Right atrium auricular region (tissue), 2 donors: ENCODE measurements at places on chromosomes 1 and 21. TPM values are rescaled to one million over a fixed set of nuclear protein-coding genes. Genes with fewer than 3 reads are reported as not detected.

The SYT11 gene
- 15.5 TPM for total RNA-seq

The NTMT2 gene
- not detected for total RNA-seq

The PALMD gene
- total RNA-seq: 55.0 TPM

The SPRR2G gene
- total RNA-seq: not detected

The NTNG1 gene
- total RNA-seq: 2.6 TPM

DNA sequence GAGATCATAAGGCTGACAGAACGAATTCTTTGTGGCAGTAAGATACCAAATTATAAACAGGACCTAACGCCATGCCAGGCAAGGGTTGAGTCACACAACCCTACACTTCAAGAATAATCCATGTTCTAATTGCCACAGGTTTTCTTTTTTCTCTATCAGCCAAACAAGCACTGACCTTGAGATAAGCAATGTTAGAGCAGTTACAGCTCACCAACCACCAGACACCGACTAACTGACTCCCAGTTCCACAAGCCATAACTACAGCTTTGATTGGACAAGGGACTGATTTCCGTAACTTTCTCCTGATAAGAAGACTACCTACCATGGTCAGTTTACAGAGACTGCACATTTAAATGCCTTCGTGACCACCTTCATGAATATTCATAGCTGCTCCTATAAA lies 149.6 kb downstream of the PTPRU start:
- no peak for DNase-seq

DNA sequence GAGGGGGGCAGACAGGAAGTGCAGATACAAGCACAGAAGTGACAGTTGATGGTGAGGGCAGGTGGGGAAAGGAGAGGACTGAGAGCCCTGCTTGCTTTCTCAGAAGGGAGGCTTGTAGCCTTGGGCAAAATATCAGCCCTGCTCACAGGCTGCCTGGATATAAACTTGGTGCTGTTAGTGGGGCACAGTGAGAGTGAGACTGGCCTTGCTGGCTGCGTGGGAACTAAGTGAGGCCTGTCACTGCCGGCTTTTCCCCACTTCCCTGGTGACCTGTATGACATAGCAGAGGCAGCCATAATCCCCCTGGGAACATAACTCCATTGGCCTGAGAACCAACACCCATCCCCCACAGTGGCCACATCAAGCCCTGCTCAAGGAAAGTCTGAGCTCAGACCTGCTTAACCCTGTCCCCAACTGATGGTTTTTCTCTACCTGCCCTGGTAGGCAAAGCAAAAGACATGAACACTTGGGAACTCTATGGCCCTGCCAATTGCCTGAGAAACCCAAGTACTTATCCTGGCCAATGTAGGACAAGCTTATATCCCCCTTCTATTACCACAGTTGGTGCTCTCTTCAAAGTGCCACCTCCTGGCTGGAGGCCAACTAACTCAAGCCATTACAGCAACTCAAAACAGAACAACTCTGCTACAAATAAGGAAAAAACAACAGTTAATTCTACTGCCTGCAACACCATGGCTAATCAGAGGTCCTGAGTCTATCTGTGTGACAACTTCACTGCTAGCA lies 472.7 kb downstream of the PLPP3 start:
- DNase-seq: no peak

GRCh38 chr1:202184750-202185460 lies 8.7 kb upstream of the LGR6 start:
- peak; percentile 73 for DNase-seq

DNA sequence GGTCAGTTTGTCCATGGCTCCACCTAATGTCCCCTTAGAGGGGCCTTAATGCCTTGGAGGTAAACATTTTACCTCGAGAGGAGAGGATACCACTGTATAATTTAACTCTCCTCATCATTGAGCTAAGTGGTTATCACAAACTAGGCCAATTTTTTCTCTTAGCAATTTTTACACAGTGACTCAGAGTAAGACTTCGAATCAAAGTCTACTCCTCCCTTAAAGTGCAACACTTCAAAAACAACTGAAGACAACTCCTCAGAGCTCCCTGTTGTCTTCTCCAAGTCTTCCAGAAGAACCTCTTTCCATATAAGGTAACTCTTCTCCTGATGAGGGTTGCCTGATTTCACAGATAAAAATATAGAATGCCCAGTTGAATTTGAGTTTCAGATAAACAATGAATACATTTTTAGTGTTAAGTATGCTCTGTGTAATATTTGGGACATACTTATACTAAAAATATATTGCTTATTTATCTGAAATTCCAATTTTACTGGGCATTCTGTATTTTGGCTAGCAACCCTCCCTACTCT lies 4.9 kb upstream of the PTGFRN start:
- no peak for DNase-seq

DNA sequence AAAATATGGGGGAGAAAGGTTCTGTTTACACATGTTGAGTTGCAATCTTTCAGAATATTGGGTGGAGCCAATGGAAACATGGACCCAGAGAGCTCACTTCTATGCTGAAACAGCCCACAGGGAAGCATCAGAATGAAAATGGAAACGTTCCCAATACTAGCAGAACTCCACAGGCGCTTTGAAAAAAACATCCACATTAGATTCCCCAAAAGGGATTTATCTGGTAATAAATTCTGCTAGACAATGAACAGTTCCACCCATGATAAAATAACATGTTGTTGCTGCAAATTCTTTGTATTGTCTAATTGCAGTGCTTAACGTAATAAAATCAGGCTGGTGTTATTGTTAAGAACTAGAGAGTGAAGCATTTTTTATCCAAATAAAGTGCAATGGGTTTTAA lies 197.0 kb downstream of the GABPA start:
- DNase-seq: no peak

GRCh38 chr21:45043541-45044020 lies 30.8 kb upstream of the ADARB1 start:
- DNase-seq: no peak

DNA sequence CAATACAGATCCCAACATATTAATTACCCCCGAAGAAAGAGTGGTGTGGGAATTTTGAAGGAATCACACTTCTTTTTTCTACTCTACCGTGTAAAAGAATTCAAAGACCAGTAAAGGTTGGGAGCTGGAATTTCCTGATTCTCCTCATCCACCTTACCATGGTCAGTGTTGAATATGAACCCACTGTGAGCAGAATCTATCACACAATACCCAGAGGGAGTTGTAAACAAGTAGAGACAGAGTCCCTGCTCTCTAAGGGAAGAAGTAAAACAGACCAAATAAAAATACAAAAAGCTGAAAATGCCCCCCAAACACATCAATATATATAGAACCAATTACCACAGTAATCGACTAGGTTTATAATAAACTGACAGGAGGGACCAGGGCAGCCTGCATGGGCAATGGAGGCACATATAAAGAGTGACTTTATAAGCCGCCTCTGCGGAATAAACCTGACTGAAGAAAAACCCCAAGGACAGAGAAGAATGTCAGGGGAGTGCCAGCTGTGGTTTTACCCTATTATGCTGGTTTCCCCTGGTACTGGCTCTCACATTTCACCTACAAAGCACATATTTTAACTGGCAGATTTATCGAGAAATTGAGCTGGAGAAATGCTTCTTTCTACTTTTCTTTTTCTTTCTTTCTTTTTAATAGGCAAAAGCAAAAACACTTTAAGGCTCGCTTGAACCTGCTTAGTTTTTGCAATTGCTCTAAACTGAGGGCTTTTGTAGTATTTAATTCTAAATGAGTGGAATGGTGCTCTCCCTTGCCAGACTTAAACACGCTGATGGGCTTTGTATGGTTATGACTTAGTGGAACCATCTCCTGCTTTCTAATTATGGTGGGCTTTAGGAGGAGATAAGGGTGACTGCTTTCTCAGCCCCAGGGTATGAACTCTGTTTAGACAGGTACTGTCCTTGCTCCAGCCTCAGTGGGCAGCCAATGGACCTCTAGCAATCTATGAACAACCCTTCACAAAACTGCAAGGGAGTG lies 244.8 kb downstream of the ASTN1 start:
- no peak for DNase-seq

DNA sequence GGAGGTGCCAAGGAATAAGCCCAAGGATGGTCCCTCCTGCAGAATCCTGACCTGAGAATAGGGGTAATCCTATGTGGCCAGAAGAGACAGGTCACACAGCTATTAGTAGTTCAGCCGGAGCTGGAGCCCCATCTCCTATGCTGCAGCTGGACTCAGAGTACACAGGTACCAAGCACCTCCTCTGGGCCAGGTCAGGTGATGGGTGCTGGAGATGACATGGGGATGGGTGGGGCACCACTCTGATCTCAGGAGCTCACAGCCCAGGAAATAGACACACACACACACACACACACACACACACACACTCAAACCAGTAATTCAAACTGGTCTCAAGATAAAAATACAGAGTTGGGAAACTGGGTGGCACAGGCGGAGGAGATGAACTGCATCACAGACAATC lies 54.2 kb upstream of the SSBP3 start:
- no peak for DNase-seq

DNA sequence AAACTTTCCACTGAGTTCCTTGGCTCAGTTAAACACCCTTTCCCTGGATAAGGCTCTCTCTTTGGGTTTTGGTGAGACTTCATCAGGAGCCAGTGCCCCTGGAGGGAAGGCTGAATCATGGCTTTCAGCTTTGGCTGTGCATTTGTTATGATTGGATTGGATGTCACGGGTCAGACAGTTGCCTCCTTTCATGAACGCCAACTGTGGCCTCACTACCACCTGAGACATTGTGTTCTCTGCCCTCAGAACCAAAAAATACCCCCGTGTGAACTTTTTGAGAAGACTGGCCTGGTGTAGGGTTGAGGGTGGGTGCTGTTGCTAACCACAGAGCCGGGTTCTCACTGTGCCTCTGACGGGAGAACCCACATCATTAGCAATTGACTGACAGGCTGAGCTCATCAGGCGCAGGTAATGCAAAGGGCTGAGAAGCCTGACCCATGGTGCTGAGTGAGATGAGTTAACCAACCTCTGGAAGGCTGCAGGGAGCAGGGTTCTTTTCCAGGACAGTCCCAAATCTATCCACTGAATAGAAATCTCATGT lies 65.6 kb downstream of the HHAT start:
- peak; percentile 73 for DNase-seq

GRCh38 chr1:248165186-248165585 lies 9.4 kb upstream of the OR2M2 start:
- DNase-seq: no peak

DNA sequence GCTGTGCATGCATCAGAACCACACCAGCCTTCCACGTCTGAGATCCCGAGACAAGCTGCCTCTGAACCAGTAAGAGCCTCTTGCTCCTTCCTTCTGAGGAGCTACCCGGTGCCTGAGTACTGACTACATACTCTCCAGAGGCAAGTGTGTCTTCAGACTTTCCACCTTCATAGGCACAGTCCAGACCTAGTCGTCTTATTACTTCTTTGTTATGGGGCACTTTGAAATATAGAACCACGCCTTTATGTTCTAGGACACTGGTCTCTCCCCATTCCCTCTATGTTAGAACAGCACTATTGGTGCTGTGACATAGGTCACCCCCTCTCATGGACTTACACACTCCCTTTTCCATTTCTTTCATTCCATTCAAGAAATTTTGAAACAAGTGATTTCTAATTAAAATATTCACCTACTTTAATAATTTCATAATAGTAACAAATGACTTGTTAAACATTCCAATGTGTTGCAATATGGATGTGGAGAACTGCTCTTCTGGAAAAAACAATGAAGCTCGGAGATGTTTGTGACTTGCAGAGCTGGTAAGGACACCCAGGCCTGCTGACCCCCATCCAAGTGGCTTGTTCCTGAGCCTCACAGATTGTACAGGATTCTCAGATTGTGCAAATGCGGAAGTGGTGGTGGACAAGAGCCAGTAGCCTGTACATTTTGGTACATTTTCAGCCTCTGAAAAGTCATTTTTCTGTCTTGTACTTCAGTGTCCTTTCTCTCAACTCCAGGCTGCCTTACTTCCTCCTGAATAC lies 76.1 kb upstream of the SIPA1L2 start:
- DNase-seq: peak; percentile 67

GRCh38 chr1:41917076-41917475 lies 1.6 kb downstream of the HIVEP3 start:
- no peak for DNase-seq

DNA sequence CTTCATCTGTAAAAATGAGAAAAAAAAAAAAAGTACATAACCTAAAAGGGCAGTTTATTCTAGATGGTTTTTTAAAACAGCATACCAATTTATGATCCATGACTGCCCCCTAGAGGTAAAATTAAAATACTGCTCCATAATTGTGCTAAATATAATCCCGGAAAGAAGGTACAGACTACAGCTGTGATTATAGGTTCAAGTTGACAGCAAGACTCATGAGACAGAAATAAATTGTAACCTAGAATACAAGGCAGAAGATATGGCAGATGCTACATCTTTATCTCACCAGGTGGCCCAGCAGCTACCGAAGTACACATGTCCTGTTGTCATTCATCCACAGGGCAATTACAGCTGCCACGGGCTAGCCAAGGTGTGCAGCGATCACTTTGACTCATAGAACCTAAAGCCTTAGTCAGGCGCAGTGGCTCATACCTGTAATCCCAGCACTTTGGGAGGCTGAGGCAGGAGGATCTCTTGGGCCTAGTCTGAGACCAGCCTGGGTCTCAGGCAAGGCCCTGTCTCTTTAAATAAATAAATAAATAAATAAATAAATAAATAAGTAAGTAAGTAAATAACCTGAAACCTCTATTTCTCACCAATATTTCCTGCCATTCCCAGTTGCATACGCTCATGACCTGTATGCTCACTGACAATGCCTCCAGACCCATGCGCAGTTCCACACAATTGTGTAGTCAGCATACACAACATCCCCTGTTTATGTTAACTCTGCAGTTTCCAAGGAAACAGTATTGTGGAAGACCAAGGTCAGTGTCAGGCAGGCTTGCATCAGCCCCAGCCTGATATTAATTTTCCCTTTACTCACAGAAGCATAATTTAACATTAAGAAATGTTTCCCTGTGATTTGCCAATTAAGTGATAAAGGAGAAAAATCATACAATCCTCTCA lies 18.3 kb upstream of the PPIE start:
- no peak for DNase-seq

DNA sequence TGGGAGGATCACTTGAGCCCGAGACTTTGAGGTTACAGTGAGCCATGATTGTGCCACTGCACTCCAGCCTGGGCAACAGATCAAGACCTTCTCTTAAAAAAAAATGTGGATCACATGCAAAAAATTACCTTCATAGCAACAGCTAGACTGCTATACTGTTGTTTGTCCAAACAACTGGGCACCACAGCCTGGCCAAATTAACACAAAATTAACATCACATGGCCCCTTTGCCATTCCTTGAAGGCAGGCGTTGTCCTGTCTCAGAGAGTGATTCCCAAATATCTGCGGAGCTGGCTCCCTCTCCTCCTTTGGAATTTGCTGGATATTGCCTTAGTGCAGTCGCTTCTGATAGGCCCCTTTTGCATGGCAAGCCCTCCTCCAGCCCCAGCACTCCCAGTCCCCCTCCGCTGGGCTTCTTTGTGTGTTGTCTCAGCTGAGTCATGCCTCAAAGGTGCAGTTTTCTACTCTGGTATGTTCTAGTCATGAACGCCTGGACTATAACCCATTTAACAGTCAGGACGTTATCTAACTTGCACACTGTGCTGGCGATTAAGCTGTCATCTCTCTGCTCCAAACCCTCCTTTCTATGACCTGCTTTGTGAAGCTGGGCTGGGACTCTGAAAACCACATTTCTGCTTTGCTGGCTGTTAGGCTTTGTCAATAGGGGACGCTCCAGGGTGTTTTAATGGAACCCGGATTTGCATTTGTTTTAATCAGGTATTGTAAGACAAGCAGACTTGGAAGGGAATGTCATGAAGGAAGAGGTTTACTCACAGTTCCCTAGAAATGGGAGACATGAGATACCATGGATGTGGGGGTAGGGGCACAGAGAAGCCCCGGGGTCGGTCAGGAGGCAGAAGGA lies 20.1 kb upstream of the HPCAL4 start:
- DNase-seq: no peak
